ENCODE measurements at places on chromosomes 12 and 14. TPM values are rescaled to one million over a fixed set of nuclear protein-coding genes. Genes with fewer than 3 reads are reported as not detected.

The ABHD12B gene
- not detected for total RNA-seq

The PLD4 gene
- 0.07 TPM for total RNA-seq

The DENND5B gene
- total RNA-seq, result 0.19 TPM

The WNT1 gene
- not detected for total RNA-seq

The IL22 gene
- total RNA-seq, result 3.1 TPM

The OTX2 gene
- total RNA-seq, result not detected

The TMEM260 gene
- total RNA-seq, result 12.0 TPM

The TDP1 gene
- 77.8 TPM for total RNA-seq

The MYF6 gene
- total RNA-seq, result not detected

GRCh38 chr12:42442888-42443287, 116.9 kb downstream of the PPHLN1 start:
- peaks cover 42% of the 10 kb centered on the region for H3K36me3 ChIP-seq
- H3K4me3 ChIP-seq, result no peak overlapping the region
- no peaks in the 10 kb centered on the region for H3K27me3 ChIP-seq
- no peak for DNase-seq
- H3K4me1 ChIP-seq, result no peaks in the 10 kb centered on the region

GRCh38 chr12:93895089-93895445, 217.9 kb downstream of the CRADD start:
- no peak for DNase-seq
- peaks cover 2% of the 10 kb centered on the region for H3K36me3 ChIP-seq
- no peak overlapping the region for H3K4me3 ChIP-seq
- peaks cover 39% of the 10 kb centered on the region for H3K4me1 ChIP-seq

- DNase-seq, result no peak
- no peak overlapping the region for H3K27ac ChIP-seq
- H3K4me1 ChIP-seq, result no peaks in the 10 kb centered on the region
- H3K36me3 ChIP-seq, result no peaks in the 10 kb centered on the region
Measured at GRCh38 chr12:50887191-50887590, 44.5 kb downstream of the TMPRSS12 start.

DNA sequence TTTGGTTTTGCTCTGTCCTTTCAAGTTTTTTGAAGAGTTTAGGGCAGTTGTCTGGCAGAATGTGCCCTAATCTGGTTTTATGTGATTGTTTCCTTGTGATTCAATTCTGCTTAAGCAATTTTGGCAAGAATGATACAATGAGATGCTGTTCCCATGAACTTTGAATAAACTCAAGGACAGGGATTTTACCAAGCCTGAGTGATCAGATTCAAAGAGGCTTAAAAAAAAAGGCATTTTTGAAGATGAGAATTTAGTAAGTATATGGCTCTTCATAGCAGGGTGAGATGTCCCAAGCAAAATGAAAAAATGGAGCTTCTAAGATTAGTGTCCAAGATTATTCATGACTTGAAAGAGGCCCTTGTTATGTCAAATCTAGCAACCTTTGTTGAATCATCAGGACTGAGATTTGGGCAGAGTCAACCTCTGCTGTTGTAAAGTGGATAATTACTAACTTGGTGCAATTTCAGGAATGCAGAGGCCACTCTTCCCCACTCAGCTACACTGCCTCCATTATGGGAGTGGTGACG, 180.6 kb upstream of the NUDT4 start:
- H3K4me3 ChIP-seq, result no peak overlapping the region
- H3K27ac ChIP-seq, result no peak overlapping the region
- H3K36me3 ChIP-seq, result no peaks in the 10 kb centered on the region
- H3K4me1 ChIP-seq, result no peaks in the 10 kb centered on the region
- peaks cover 8% of the 10 kb centered on the region for H3K27me3 ChIP-seq

- peak overlapping the region; percentile 67 for H3K4me3 ChIP-seq
- peak; percentile 77 for DNase-seq
- H3K27me3 ChIP-seq, result no peaks in the 10 kb centered on the region
- peak overlapping the region; percentile 94 for H3K27ac ChIP-seq
- H3K36me3 ChIP-seq, result peaks cover 18% of the 10 kb centered on the region
Measured at GRCh38 chr14:50520947-50521815, 11.2 kb downstream of the MAP4K5 start.

DNA sequence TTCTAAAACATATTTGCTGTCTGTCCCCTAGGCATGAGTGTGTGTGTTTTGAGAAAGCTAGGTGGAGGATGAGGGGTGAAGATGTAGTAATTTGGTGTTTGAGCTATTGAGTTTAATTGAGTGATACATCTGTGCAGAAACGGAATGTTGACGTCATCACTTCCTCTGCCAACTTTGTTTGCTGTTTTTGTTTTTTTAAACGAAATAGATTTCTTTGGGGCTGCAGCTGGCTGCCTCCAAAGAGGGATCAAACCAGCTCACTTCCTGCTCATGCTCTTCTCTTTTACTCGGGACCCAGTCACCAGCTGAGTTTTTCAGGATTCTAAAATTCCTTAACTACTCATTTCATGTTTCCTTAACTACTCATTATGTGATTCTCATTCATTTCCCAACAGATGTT, 19.5 kb upstream of the CRACR2A start:
- H3K4me3 ChIP-seq, result no peak overlapping the region
- peak; percentile 63 for DNase-seq
- H3K27me3 ChIP-seq, result no peaks in the 10 kb centered on the region
- H3K4me1 ChIP-seq, result peaks cover 11% of the 10 kb centered on the region

GRCh38 chr12:22543246-22544037, 900 bp downstream of the C2CD5 start:
- H3K27ac ChIP-seq, result peak overlapping the region; percentile 97
- H3K4me1 ChIP-seq, result peaks cover 43% of the 10 kb centered on the region
- peaks cover 30% of the 10 kb centered on the region for H3K36me3 ChIP-seq
- DNase-seq, result peak; percentile 85
- H3K27me3 ChIP-seq, result peaks cover 15% of the 10 kb centered on the region

DNA sequence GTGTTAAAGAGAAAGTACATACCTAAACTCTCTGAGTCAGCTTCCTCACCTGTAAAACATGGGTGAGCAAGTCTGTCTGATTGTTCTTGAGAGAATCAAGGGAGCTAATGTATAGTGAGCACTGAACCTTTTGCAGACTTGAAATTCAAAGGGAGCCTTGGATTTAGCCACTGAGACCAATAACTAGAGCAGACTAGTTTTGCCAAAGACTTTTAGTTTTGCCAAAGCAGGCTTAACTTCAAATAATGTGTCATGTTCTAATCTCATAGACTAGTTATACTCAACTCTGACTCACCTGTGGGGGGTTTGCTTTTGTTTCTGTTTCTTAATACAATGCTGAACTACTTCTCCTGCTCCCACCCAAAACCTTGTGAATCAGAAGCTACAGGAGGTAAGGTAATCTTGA, 123.7 kb downstream of the SLC25A21 start:
- no peaks in the 10 kb centered on the region for H3K27me3 ChIP-seq
- no peak overlapping the region for H3K4me3 ChIP-seq
- H3K36me3 ChIP-seq, result no peaks in the 10 kb centered on the region
- H3K4me1 ChIP-seq, result no peaks in the 10 kb centered on the region

DNA sequence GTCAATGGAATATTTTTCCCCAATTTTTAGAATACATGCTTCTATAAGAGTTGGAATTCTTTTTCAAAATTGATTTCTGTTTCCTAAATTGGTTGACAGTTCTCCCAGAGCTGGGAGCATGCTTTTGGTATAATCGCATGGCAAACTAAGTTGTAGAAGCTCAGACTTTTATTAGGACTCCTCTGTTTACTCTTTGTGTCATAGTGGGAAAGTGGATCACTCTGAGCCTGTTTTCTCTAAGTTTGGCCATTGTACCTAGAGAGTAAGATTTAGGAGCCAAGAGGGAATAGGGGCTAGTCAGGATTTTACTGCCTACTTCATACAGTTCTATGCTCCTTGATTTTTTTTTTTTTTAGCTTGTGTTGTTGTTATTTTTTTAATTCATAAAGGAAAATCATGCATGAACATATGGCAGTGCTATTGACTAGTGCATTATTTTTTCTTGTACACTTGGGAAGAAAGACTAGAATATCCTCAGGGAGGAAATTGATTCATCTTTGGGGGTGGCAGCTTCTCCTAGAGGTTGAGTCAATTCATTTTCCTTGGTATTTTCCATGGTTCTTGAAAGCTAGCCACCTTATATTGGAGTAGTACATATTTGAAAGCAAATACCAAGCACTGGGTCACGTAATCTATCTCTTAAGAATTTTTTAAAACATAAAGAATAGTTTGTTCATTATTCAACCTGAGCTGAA, 77.7 kb upstream of the TRAF3 start:
- H3K27ac ChIP-seq, result no peak overlapping the region
- no peak for DNase-seq
- H3K4me3 ChIP-seq, result no peak overlapping the region
- H3K4me1 ChIP-seq, result peaks cover 15% of the 10 kb centered on the region

- peaks cover 19% of the 10 kb centered on the region for H3K36me3 ChIP-seq
- no peaks in the 10 kb centered on the region for H3K27me3 ChIP-seq
- H3K4me1 ChIP-seq, result peaks cover 83% of the 10 kb centered on the region
- DNase-seq, result peak; percentile 83
- H3K27ac ChIP-seq, result peak overlapping the region; percentile 89
- H3K4me3 ChIP-seq, result peak overlapping the region; percentile 78
Measured at GRCh38 chr14:24665440-24665991, 31.5 kb upstream of the GZMB start.

DNA sequence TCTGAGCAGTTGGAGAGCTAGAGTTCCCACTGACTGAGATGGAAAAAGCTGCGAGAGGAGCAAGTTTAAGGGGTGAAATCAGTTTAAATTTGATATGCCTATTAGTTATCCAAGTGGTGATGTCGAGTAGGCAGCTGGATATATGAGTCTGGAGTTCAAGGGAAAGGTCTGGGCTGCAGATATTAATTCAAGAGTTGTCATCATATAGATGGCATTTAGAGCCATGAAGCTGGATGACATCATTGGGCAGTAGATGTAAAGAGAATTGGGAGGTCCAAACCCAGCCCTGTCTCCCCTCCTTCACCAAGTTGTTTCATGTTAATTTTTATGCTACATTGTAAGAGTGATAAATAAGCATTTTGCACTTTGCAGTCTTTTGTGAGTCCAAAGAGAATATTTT, 898.1 kb downstream of the GALC start:
- H3K4me1 ChIP-seq, result no peaks in the 10 kb centered on the region
- no peak overlapping the region for H3K4me3 ChIP-seq
- H3K27me3 ChIP-seq, result no peaks in the 10 kb centered on the region
- no peak overlapping the region for H3K27ac ChIP-seq
- H3K36me3 ChIP-seq, result no peaks in the 10 kb centered on the region

DNA sequence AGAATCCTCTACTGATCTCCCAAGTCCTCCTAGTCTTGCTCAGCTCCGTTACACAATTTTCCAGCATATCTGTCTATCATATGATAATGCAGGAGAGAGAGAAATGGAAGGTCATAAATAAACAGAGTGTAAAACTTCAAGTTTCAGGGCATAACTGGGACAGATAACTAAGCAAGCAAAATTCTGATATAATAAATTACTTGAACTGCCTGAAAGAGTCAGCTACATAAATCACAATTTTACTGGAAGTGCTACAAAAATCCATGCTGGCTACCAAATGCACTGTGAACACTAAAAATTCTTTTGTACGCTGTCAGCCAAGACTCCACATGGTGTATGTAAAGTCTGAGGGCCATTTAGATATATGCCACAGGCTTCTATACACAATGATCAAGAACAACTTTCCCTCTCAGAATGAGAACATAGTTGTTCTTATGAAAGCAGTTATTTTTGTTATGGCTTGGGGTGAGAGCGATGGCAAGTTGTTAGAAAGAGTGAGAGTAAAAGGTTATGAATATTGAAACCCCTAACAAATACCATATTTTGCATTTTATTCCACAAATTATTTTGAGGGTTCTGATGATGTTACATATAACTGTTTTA, 41.1 kb downstream of the GRIP1 start:
- peaks cover 16% of the 10 kb centered on the region for H3K27me3 ChIP-seq
- no peak overlapping the region for H3K4me3 ChIP-seq
- H3K36me3 ChIP-seq, result no peaks in the 10 kb centered on the region
- H3K27ac ChIP-seq, result no peak overlapping the region
- DNase-seq, result no peak

- peaks cover 6% of the 10 kb centered on the region for H3K4me1 ChIP-seq
- no peaks in the 10 kb centered on the region for H3K36me3 ChIP-seq
- no peak overlapping the region for H3K4me3 ChIP-seq
- no peak overlapping the region for H3K27ac ChIP-seq
- no peaks in the 10 kb centered on the region for H3K27me3 ChIP-seq
- no peak for DNase-seq
Measured at GRCh38 chr14:31051511-31051910, 25.3 kb upstream of the STRN3 start.

DNA sequence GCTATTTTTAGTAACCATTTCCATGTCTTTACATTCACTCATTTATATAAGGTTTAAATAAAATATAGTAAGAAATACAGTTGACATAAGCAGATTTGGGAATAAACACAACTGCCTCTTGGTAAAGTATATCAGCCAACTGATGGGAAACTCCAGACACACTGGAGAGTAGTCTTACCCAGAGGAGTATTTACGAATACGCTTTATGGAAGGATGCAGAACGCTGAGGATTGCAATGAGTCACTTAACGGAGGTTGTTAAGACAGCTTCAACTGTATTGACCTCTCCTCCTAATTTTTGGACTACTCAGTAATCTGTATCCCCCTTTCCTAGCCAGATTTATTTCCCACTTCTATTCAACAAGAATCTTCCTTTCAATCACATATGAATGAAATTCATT, 6.0 kb downstream of the C2CD5 start:
- H3K4me3 ChIP-seq, result no peak overlapping the region
- H3K27ac ChIP-seq, result no peak overlapping the region
- DNase-seq, result no peak
- H3K4me1 ChIP-seq, result peaks cover 57% of the 10 kb centered on the region

DNA sequence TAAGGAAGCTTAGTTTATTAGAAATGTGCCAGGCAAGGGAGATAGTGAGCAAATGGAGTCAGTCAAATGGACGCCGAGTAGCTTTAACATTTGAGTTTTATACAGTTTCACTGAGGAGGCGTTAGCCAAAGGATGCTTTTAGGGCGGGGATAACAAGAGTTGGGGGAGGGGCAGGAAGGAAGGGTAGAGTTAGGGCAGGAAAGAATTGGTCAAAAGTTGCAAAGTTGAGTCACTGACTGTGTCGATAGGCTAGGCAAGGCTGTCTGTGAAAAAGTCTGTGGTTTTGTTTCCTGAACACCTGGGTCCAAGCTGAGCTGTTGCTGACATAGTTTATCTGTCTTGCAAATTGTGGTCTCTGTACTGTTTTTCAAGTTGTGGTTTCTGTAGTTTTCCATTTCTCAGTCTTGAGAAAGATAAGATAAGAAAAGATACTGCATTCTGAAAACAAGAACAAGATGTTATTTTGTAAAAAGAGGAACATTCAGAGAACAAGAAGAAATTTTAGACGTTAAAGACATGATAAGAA, 62.6 kb upstream of the RESF1 start:
- peak overlapping the region; percentile 96 for H3K27ac ChIP-seq
- peak; percentile 96 for DNase-seq
- peak overlapping the region; percentile 69 for H3K4me3 ChIP-seq
- H3K36me3 ChIP-seq, result peaks cover 69% of the 10 kb centered on the region
